Right lung (tissue), 10 donors: ENCODE measurements at places on chromosomes 13 and 19. TPM values are rescaled to one million over a fixed set of nuclear protein-coding genes. Genes with fewer than 3 reads are reported as not detected.

Gene CYP2A7
- 0.14 TPM for polyA plus RNA-seq

Gene ZNF665
- 12.1 TPM for polyA plus RNA-seq

Gene RNF113B
- not detected for polyA plus RNA-seq

DNA sequence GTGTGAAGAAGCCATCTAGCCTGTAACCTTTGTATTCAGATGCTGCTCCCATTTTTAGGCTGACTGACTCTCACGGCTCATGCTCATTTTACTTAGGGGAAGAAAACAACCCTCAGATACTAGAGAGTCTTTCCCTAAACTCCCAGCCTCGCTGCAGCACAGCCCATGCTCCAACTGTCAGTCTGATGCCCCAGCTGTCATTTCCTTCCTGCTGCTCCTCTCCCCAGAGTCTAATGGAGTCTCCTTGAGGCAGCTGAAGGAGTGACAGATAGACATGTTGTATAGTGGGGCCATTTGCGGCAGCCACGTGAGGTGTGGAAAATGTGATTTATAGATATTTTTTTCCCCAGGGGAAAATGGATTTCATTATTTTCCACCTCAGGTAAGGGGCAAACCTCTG is 59.2 kb upstream of the OLFM4 start:
- no peak for DNase-seq

GRCh38 chr13:34151885-34152284 is 333.9 kb downstream of the RFC3 start:
- DNase-seq, result no peak

- no peak for DNase-seq
These were observed 168.2 kb downstream of the DNAJC15 start for GRCh38 chr13:43191546-43191945.

DNA sequence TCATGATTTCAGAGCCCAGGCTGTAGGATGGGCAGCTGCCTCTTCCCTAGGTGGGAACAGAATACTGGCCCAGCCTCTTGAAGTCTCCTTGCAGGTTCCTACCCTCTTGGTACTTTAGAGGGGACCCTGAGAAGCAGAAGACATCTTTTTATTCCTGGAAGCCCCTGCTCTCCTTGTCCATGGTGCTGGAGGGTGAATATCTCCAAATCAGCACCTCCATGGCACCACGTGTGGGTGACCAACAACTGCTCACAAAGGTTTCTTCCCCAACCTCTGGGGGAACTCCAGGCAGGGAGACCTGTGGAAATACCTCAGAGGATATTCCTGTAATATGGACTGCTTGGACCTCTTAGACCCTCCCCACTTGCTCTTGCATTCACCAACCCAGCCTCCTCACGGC is 48.1 kb upstream of the TSHZ3 start:
- DNase-seq, result no peak

DNA sequence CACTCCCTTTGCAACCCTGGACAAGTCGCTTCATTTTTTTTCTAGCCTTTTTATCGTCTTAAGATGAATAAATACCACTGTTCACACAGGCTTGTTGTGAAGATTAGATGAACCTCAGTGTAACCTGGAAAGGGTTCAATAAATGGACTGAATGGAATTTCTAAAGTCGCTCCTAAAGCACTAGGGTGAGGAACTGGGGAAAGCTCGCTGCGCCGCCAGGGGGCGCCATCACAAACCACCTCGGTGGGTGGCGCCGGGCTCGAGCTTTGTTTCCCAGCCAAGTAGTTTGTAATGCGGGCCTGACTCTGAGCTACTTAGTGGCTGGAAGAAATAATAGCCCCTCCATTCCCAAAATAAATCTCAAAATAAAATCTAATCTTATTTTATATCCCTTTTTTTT is 2.2 kb upstream of the CEACAM6 start:
- DNase-seq, result no peak

DNA sequence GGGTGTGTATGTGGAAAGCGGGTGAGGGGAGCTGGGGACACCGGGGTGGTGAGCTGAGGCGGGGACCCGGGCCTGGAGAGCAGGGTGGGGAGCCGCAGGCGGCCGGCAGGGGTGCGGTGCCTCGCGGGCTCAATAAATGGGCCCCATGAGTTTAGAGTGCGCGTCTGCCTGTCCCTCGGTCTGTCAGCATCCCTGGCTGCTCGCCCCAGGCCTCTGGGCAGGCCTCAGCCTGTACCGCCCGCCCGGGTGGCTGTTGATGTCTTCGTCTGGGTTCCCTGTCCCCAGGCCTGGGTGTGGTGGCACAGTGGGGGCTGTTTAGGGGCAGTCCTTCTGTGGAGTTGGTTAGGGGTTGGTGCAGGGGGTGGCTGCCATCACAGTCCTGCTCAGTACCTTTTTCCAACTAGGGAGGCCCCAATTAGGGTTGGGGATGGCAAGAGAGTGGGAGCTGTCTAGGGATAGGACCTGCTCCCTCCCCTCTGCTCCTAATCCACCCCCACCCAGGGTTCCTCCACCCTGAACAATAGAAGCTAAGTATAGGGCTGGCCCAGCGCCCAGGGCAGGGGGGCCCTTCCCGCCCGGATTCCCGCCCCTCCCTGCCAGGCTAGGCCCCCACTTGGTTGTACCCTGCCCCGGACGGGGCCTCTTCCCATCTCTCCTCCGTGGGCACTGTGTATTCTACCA is 12.2 kb downstream of the CIC start:
- no peak for DNase-seq

- peak; percentile 55 for DNase-seq
These were observed 321.7 kb downstream of the DCT start for GRCh38 chr13:94157705-94158218.

DNA sequence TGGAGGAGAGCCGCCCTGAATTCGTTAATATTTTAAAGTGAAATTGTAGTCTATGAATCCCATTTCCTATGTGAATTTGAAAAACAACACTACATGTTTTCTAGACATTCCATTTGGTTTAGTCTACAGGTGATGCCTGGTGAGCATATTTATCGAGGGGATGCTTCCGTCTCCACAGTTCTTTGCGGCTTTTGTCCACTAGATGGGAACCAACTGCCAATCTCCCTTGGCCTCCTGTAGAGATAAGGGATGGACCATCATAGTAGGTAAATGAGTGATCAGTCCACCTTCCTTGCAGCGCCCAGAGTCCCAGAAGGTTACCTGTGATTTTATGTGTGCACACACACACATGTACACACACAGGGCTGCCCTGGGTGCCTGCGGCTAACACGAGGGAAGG is 289.8 kb upstream of the SOX21 start:
- DNase-seq, result no peak

DNA sequence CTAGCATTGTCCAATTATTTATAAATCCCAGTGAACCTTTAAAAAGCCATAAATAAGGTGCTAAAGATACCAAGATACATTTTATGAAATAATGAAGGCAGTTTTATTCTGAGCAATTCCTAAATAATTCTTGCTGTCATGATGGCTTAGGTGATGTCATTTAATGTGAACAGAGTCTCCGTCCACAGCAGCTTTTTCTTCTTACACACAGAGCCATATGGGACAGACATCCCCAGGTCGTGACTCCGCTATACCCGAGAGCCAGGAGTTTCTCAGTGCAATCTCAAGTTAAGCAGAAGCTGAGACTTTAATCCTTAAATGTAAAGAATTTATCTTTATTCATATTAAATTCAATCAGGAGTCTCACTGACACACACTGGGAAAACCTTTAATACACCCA is 29.7 kb downstream of the EFNB2 start:
- DNase-seq, result no peak
